Left forelimb (tissue), 1 donor: ENCODE measurements at places on chromosomes 13 and 19.

DNA sequence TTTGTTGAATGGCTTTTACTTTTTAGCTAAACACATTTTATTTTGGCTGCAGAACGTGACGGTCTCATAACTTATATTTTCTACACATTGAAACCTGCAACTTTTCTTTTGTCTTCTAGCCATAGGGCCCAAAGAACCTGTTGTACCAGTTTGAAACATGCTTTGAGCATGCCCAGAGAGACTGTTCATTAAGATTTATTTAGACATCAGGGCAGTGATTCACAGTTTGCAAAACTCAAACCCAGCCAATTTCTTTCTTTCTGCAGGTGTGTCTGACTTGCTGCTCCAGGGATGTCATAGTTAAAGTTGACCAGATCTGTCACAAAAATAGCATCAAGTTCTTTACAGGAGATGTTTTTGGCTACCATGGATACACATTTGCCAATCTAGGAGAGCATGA is 22.0 kb downstream of the SAE1 start:
- DNase-seq = no peak

DNA sequence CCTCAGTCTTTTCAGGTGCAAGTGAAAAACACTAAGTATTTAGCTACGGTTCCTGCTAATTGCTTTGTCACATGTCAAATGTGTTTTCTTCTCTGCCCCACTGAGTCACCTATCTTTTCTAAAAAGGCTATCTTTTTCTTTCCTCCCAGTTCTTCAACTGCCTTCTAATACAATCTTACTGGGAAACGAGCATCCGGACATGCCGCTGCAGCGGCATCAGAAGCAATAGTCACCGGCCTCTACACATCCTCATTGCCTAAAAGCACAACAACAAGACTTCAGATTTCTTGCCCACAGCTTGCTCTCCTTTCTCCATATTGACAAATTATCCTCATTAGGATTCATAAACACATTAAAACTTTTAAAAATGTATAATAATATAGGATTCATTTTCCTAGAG is 1.2 kb downstream of the PCDH9 start:
- DNase-seq = no peak

GRCh38 chr13:108597943-108598342 is 31.5 kb upstream of the MYO16 start:
- no peak for DNase-seq

- DNase-seq = no peak
Measured at GRCh38 chr19:47322058-47322457, 9.9 kb upstream of the C5AR2 start.

- DNase-seq = no peak
Measured at GRCh38 chr19:2487842-2488241, 11.9 kb downstream of the GADD45B start.

GRCh38 chr19:49512970-49513745 is 697 bp downstream of the FCGRT start:
- peak; percentile 84 for DNase-seq

GRCh38 chr13:33236021-33236420 is 49.5 kb downstream of the STARD13 start:
- DNase-seq = no peak

GRCh38 chr13:29577136-29578051 is 18.1 kb downstream of the SLC7A1 start:
- DNase-seq = no peak

DNA sequence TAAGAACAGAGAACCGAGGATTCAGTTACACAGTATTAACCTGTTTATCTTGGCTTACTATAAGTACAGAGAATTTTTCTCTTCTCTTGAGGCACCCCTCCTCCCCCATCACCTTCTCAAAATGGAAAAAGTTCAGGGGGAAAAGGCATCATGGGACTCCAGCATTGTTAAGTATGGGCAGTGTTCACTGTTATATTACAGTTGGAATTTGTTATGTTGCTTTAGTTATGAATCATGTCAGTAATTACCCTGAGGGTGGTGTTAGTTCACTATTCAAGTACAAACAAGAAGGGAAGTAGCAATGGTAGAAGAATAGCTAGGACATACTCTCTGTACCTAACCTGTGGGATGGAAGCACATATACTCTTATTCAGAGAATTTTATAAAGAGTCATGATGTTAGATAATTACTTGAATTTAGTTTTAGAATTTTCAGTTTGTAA is 12.0 kb downstream of the LPAR6 start:
- no peak for DNase-seq

- no peak for DNase-seq
Measured at GRCh38 chr13:44017756-44018309, 138.1 kb downstream of the LACC1 start.

- no peak for DNase-seq
Measured at GRCh38 chr19:48818234-48818820, 7.5 kb upstream of the BCAT2 start.

- DNase-seq = no peak
Measured at GRCh38 chr19:4113398-4114088, 10.4 kb downstream of the MAP2K2 start.

GRCh38 chr19:55118401-55118991 is 1.1 kb upstream of the PPP1R12C start:
- DNase-seq = no peak

DNA sequence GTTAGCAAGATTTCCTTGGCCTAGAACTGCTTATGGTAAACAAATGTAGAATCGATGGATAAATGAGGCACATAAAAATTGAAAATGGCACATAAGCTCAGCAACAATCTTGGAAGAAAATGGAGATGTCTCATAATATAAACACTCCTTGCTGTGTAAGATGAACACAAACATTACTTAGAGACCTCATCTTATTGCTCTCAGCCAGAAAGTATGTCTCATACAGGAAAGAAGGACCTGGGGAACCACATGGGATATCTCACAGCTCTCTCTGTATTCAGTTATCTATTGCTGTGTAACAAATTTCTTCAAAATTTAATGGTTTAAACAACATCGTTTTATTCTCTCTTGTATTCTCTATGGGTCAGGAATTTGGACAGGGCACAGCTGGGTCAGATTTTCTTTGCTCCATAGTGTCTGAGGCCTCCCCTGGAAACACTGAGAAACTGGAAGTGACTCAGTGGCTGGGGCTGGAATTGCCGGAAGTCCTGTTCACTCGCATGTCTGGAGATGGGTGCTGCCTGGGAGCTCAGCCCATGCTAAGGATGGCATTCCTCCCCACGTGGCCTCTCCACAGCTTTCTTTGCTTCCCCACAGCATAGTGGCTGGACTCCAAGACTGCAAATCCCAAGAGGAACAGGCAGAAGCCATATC is 105.1 kb downstream of the NUFIP1 start:
- no peak for DNase-seq

GRCh38 chr13:32316028-32316339 is 676 bp downstream of the BRCA2 start:
- no peak for DNase-seq

DNA sequence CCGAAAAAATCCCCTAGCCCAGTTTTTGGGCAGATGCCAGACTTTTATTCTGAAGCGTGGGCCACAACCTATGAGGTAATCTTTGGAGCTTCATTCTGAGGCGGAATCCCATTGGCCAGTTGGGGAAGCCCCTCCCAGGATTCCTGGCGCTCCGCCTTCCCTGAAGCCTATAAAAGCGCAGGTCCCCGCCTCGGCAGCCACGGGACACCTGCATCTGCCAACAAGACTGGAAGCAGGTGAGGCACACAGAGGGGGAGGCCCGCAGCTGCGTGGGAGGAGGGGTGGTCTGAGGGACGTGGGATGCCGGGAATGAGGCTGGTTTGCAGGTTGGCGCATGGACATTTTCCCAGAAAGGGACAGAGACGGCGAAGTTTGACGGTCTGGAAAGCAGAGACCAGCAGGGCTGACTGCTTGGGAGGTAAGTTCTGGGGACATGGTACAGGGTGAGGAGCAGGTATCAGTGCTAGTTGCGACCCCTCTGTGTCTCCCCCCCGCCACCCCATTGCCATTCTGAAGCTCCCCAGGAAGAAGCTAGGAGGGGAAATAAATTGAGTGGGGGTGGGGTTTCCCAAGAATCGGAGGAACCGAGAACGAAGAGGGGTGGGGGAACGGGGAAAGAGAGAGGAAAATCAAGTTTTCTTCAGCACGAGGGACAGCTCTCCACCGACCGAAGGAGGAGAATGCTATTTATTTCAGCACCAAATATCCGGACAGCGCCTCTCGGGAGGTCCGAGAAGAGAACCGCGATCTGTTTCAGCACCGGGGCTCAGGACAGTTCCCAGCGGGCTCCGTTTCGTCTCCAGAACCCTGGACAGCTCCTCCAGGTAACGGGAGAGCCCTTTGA is 22.4 kb upstream of the FEM1A start:
- peak; percentile 90 for DNase-seq
